Activated naive CD4-positive, alpha-beta T cell treated with anti-CD3 and anti-CD28 coated beads, Interleukin-2, amount 50 U/mL, for 16 hours (primary cell): ENCODE measurements at places on chromosomes 7 and 10.
A peak's percentile ranks its signal among the peaks of the same experiment; 100 is the strongest.

GRCh38 chr10:79375321-79376077, 28.2 kb downstream of the PPIF start:
- no peak for DNase-seq

- DNase-seq: no peak
Measured at GRCh38 chr10:130500261-130501000, 364.2 kb downstream of the GLRX3 start.

- DNase-seq: no peak
Measured at GRCh38 chr7:32507414-32507813, 12.1 kb downstream of the AVL9 start.

DNA sequence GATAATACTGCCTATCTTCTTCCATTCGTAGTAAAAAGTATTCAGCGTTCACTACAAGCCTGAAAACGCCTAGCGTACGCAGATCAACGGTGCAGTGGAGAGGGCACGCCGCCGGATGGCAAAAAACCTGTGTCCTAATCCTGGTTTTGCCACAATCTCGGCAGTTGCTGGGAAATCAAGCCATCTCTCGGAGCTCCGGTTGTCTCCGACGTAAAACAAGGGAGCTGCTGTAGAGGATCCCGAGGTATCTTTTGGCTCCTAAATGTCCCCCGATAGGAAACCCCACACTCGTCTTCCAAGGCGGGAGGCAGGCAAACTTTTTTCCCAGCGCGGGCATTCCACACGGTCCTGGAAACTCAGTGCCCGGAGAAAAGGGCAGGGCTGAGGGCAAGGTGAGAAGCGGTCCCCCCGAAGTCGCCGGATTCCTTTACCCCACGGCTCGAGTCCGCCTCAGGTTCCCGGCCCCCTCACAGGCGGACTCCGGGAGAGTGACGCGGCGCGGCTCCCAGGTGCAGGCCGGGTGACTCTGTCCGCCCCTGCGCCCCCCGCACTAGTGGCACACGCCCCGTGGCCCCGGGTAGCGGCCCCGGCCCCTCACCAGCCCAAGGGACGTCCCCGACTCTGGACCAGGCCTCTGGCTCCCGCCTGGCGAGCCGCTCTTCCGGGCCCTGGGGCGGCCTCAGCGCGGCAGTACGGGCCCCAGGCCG, 649 bp downstream of the IDE start:
- peak; percentile 51 for DNase-seq

- DNase-seq: no peak
Measured at GRCh38 chr10:78515038-78515872, 481.6 kb downstream of the RPS24 start.

GRCh38 chr10:74837743-74838142, 11.3 kb downstream of the KAT6B start:
- no peak for DNase-seq

- DNase-seq: no peak
Measured at GRCh38 chr10:108411894-108412293, 1247.4 kb upstream of the SORCS1 start.

GRCh38 chr10:113791691-113792090, 40.2 kb downstream of the PLEKHS1 start:
- no peak for DNase-seq

DNA sequence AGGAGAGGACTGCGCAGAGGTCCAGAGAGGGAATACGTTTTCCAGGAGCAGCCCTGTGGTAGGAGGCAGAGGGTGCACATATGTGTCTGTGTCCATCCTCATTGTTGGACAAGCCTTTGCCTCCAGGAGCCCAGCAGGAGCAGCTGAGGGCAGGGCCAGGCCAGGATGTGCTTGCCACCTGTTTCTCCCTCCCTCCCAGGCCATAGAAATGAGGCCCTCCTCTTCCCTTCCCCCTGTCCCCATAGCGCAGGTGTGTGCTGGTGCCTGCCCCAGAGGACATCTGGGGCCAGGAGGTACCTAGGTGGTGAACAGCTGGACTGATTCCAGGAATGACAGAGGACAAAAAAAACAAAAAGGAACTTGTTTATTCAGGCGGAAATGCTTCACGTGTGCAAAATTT, 10.5 kb upstream of the CXCL12 start:
- DNase-seq: no peak

- no peak for DNase-seq
Measured at GRCh38 chr10:15491856-15492642, 121.0 kb upstream of the FAM171A1 start.

DNA sequence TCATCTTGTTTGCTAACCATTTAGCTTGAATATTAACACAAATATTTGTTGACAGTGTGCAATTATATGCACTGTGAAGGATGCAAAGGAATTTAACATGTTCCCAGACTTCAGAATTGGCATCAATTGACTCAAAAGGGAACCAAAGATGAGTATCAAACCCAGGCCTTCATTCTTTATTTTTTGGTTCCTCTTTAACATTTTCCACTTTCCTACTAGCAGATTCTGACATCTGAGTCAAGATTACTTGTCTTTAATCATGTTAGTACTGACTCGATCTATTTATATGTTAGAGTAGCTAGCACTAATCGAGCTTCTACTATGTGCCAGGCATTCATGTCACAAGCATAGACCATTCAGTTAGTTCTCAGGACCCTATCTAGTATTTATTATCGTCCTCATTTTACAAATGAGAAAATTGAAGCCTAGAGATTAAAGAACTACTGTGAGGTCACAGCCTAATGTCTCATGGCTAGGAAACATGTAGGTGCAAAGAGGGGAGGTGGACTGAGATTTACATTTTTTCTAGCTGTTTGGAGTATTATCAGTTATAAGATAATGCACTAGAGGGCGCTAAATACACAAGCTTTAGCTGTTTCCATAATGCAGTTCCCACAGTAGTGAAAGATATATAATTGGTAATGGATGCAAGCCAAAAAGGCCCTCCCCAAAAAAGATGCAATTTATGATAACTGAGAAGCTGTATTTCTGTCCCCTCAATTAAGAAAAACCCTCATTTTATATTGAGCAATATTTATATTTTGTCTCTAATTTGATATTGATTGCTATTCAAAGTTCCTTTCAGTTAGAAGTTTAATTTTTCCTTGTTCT, 32.9 kb upstream of the KMT2E start:
- DNase-seq: no peak

DNA sequence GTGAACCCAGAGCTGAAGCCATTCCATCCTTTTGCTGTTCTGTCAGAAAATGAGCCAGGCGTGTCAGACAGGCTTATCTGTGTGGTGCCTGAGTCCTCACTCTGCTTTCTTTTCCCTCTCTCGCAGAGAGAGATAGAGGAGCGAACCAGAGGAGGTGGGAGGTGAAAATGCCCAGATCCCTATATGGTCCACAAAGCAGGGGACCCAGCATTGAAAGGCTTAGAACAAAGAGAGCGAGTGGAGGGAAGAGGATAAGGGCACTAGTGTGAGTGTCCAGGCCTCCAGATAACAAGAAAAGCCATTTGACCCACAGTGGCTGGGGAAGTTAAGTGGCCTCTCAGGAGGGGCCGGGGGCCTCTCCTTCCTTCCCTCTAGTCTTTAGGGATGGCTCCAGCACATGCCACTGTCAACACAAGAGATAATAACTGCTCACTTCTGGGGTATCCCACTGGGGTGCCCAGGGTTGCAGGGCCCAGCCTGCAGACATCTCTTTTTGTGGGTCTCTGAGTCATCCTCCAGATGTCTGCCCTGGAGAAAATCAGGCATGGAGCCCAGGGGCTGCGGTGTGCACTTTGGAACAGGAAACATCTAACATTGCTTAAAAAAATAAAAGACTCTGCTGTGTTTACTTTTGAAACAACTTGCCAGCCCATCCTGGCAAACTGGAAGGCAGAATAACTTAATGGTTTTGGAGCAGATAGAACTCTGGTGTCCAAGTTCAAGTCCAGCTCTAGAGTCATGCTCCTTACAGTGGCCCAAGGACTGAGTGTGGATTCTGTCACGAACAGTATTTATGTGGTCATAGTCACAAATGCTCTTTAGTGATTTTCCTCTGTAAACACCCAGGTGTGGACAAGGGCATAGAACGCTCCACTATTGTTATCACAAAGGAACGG, 189.5 kb downstream of the CXCL12 start:
- no peak for DNase-seq

GRCh38 chr7:151941009-151941408, 15.2 kb upstream of the GALNTL5 start:
- no peak for DNase-seq

DNA sequence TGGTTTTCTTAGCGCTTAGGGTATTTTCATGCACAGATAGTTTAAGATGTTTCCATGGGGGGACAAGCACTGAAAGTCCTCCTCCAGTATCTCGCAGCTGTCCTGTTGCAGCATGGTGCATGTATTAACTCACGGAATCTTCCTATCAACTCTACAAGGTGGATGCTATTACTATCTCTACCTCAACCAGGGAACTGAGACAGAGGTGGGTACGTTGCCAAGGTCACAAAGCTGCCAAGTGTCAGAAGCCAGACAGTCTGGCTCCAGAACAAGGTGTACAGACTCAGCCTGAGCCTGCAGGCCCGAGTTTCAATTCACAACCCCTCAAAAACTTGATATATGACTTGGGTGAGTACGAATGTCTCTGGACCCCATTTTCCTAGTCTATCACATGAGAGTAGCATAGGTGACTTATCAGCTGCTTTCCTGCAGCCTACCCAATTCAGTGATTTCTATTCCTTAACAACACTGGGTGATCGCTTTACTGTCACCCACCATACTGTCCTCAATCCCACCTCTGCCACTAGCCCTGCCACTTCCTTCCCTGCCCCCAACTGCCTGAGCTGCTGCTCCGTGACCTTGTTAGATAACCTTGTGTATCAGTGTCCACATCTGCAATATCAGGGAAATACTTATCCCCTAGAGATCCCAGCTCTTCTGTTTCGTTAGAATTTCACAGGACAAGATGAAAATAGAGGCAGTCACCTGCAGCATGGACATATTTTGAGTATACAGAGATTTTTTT, 92.1 kb downstream of the ABCC2 start:
- no peak for DNase-seq

DNA sequence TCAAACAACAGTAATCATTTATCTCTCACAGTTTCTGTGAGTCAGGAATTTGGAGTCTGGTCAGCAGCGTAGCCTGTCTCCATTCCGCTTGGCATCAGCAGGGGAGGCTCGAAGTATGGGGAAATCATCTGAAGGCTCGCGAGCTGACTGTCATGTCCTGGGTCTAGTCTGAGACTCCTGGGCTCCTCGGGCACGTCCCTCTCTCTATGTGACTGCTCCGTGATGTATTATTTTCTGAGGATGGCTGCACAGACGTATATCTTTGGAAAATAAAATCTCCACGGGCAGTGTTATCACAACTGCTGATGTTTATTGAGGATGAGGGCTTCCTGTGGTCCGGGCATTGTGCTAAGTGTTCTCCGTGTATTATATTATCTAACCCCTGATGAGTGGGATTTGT, 23.3 kb upstream of the PCGF5 start:
- no peak for DNase-seq

DNA sequence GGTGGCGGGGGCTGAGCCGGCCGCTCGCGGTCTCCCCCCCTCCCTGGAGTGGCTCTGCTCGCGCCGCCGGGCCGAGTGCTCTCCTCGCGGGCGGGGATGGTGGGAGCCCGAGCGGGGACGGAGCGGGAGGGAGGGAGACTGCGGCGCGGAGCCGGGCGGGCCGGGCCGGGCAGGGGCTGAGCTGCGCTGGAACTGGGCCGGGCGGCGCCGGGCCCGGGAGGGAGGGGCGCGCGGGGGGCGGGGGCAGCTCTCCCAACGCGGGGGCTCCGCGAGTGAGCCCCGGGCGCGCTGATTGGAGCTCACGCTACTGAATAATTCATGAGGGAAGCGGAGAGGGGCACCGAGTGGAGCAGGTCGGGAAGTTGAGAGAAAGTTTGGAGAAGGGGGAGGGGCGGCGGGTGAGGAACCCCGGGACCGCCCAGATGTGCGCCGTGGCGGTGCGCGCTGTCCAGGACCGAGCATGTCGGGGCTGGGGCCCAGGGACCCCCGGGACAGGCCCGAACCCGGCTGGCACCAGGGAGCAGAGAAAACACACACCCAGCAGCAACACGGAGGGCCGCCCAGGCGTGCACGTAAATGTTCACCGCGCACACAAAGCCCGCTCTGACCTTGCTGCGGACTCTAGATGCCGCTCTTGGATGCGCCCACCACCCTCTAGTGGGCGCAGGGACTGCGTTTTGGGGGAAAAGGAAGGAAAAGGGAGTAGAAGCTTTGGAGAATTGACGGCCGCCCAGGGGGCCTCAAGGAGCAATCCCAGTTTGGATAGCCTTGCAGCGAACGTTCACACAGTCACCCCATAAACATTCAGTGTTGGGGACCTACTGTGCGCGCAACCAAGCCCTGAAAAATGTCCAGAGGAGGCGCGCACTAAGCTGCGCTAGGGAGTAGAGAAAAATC, at the start of gene EPHB4:
Gene EPHB4, minus strand, starts transcription at position 194 of the 897 bp plus-strand sequence. CDS start 493 bp downstream, outside the sequence.
- DNase-seq: no peak

DNA sequence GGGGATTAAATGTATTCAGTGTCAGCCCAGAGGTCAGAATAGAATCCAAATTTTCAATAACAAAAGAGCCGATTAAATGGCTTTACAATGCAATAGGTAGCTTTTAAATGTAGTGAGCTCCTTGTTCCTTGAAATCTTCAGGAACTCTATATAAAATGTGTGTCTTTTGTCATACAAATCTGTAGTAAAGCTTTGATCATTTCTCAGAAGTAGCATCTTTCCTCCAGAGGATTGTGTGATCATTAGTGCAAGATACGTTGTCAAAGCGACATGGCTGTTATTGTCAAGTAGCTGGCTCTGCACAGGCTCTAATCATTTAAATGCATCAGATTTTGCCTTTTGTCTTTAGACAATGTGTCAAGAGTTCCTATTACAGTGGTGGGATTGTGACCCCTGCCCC, 116.1 kb upstream of the NAMPT start:
- DNase-seq: no peak

- no peak for DNase-seq
Measured at GRCh38 chr10:57884965-57885617, 382.6 kb downstream of the IPMK start.

- no peak for DNase-seq
Measured at GRCh38 chr10:85655411-85655810, 711.2 kb downstream of the GRID1 start.

DNA sequence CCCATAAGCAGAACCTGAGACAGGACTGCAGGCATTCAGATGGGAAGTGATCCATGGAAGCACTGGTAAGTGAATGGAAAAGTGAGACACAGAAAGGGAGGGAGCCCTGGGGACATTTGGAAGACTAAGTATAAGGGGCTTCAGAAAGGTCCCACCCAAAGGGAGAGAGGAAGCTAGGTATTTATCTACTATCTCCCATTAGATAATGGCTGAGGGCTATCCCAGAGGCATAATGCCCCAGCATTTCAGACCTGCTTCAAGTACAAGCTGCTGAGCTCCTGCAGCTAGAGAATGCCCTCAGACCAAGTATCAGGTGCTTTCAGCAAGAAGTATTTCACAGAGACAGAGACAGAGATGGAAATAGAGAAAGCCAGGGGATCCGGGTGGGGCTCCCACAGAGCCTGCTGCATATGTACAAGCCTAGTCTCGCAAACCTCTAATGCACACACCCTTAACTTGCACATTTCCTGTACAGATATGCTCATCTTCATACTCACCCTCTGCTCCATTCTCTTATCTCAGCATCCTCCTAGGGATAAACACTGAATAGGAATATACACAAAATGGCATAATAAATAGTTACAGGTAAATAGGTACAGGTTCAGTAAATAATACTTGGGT, 20.2 kb downstream of the KDM7A start:
- no peak for DNase-seq

GRCh38 chr7:117675497-117676435, 195.9 kb downstream of the CFTR start:
- DNase-seq: no peak

GRCh38 chr7:108268200-108268820, 138.1 kb upstream of the LAMB4 start:
- no peak for DNase-seq
